ENCODE measurements at places on chromosomes 13 and 19.

DNA sequence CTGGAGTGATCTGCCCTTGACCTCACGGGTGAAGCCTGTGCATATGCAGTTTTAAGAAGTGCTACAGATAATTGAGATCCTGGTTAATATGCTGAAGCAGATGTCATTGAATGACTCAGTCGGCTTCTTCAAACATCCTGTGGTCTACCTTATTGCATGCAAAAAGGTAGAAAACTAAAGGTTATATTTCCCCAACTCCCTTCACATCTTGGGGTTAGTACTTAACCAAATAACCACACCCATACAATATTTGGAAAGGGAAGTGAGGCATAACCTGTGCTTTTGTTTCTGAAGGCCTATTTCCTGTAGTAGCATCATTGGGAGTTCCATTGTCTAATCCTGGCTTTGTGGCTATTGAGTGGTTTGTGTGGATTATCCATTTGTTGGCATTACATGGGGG, 58.3 kb downstream of the RAP2A start:
- no peaks in the 10 kb centered on the region for H3K27me3 ChIP-seq
- peaks cover 16% of the 10 kb centered on the region for H3K4me1 ChIP-seq
- H3K36me3 ChIP-seq: peaks cover 4% of the 10 kb centered on the region
- H3K27ac ChIP-seq: peak overlapping the region; percentile 57

GRCh38 chr19:5864725-5865486, 5.4 kb downstream of the FUT5 start:
- no peaks in the 10 kb centered on the region for H3K36me3 ChIP-seq
- H3K4me3 ChIP-seq: no peak overlapping the region
- no peak overlapping the region for H3K27ac ChIP-seq
- H3K4me1 ChIP-seq: no peaks in the 10 kb centered on the region
- no peaks in the 10 kb centered on the region for H3K27me3 ChIP-seq

DNA sequence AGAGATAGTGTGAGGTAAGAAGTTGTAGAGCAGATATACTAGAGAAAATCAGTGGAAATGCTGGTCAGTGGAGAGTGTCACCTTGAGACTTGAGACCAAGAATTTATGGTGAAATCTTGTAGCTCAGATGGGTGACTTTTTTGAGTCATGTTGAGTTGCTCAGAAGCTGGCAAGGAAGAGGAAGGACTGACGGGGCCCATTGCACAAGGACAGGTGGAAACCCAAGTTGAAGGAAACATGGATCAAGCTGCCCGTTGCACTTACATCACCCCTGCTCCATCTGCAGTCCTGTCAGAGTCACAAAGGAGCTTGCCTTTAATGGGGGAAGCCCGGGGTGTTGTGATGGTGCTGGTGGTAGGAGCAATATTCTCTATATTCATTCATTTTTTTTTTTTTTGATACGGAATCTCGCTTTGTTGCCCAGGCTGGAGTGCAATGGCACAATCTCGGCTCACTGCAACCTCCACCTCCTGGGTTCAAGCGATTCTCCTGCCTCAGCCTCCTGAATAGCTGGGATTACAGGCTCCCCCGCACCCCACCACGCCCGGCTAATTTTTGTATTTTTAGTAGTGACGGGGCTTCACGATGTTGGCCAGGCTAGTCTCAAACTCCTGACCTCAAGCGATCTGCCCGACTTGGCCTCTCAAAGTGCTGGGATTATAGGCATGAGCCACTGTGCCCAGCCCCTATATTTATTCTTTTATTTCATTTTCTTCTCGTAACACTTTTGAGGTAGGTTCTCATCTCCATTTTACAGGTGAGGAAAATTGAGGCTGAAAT, 27.4 kb downstream of the UBAC2 start:
- no peaks in the 10 kb centered on the region for H3K27me3 ChIP-seq
- DNase-seq: no peak
- H3K27ac ChIP-seq: peak overlapping the region; percentile 84

DNA sequence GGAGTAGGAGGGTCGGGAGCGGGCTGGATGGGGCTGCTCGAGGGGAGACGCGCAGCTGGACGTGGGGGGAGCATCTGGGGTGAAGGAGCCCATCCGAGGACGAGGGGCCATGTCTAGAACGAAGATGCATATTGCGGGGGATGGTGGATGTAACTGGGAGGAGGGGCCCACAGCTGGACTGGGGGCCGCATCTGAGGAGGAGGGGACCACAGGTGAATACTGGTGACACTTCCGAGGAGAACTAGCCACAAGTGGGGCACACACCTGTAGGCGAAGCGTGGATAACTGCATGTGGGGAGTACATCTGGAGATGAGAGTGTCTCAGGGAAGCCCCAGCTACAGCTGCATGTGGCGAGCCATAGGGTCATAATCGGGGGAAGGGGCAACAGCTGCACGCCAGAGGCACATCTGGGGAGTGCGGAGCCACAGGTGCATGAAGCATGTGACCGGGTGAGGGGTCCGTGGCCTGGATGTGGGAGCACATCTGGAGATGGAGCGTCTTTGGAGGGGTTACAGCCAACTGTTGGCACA, 402 bp downstream of the ZSWIM9 start:
- peaks cover 49% of the 10 kb centered on the region for H3K4me1 ChIP-seq
- no peaks in the 10 kb centered on the region for H3K27me3 ChIP-seq
- H3K4me3 ChIP-seq: peak overlapping the region; percentile 88
- H3K36me3 ChIP-seq: peaks cover 49% of the 10 kb centered on the region

DNA sequence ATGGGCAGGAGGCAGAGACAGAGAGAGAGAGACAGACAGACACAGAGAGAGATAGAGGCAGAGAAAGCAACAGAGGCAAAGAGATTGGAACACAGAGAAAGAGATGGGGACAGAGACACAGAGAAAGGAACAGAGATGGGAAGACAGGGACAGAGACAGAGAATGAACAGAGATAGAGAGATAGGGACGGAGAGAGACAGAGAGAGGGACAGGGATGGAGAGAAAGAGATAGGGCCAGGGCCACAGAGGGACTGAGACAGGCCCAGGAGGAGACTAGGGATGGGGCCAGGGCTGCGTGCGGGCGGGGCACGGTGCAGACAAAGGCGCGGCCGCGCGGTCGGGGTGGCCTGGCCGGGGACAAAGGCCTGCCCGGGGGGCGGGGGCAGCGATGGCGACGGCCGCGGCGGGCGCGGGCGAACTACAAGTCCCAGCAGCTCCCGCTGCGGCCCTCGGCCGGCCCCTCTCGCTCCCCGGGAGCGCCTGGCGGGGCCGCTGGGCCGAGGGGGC, at the start of gene ZNF358:
Gene ZNF358, plus strand, starts transcription at position 459 of the 507 bp plus-strand sequence. CDS start 3,140 bp downstream, outside the sequence.
- peak within 1 kb of the TSS; percentile 68 for H3K4me3 ChIP-seq
- DNase-seq: peak; percentile 52
- no peaks in the 10 kb centered on the region for H3K36me3 ChIP-seq
- H3K4me1 ChIP-seq: peaks cover 11% of the 10 kb centered on the region
- H3K27me3 ChIP-seq: peaks cover 20% of the 10 kb centered on the region

- H3K4me3 ChIP-seq: no peak overlapping the region
- H3K27ac ChIP-seq: peak overlapping the region; percentile 5
- peaks cover 24% of the 10 kb centered on the region for H3K36me3 ChIP-seq
- no peaks in the 10 kb centered on the region for H3K4me1 ChIP-seq
These were observed 13.1 kb downstream of the MED16 start for GRCh38 chr19:879711-880438.

DNA sequence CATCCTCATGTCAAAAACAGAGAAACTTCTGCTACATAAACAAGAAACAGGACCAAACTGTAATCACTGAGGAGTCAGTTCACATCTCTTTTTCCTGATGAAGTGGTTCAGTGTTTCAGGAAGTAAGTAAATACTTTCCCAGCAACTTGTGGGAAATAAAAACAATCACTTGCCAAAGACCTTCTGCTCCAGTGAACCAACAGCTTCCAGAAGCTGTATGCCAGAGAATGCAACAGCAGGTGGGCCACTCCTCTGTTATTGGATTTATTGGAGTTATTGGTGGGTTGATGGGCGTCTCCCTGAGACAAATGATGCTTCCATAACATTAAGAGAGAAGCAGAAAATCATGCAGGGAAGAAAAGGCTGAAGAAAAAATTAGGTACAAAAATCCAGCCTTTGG, 9.9 kb downstream of the SLC6A16 start:
- no peak overlapping the region for H3K4me3 ChIP-seq
- no peak for DNase-seq
- no peaks in the 10 kb centered on the region for H3K27me3 ChIP-seq
- no peak overlapping the region for H3K27ac ChIP-seq

GRCh38 chr13:81001828-81002385, 661.0 kb upstream of the SPRY2 start:
- no peaks in the 10 kb centered on the region for H3K4me1 ChIP-seq
- H3K27ac ChIP-seq: no peak overlapping the region
- H3K4me3 ChIP-seq: no peak overlapping the region
- H3K27me3 ChIP-seq: no peaks in the 10 kb centered on the region
- no peaks in the 10 kb centered on the region for H3K36me3 ChIP-seq
- DNase-seq: no peak

GRCh38 chr19:17626456-17627015, 61.6 kb downstream of the UNC13A start:
- no peak for DNase-seq
- peaks cover 9% of the 10 kb centered on the region for H3K4me1 ChIP-seq
- H3K4me3 ChIP-seq: no peak overlapping the region

GRCh38 chr13:108026680-108027410, 188.5 kb downstream of the LIG4 start:
- no peaks in the 10 kb centered on the region for H3K36me3 ChIP-seq
- DNase-seq: no peak
- no peaks in the 10 kb centered on the region for H3K27me3 ChIP-seq
- H3K4me1 ChIP-seq: no peaks in the 10 kb centered on the region
- H3K27ac ChIP-seq: no peak overlapping the region

GRCh38 chr13:109999659-110000533, 213.5 kb upstream of the IRS2 start:
- H3K27me3 ChIP-seq: no peaks in the 10 kb centered on the region
- H3K4me3 ChIP-seq: no peak overlapping the region
- DNase-seq: no peak

GRCh38 chr19:17719730-17720400, 585 bp downstream of the MAP1S start:
- H3K4me3 ChIP-seq: peak overlapping the region; percentile 80
- peak overlapping the region; percentile 77 for H3K27ac ChIP-seq
- peaks cover 24% of the 10 kb centered on the region for H3K36me3 ChIP-seq
- H3K4me1 ChIP-seq: peaks cover 40% of the 10 kb centered on the region
- no peaks in the 10 kb centered on the region for H3K27me3 ChIP-seq

DNA sequence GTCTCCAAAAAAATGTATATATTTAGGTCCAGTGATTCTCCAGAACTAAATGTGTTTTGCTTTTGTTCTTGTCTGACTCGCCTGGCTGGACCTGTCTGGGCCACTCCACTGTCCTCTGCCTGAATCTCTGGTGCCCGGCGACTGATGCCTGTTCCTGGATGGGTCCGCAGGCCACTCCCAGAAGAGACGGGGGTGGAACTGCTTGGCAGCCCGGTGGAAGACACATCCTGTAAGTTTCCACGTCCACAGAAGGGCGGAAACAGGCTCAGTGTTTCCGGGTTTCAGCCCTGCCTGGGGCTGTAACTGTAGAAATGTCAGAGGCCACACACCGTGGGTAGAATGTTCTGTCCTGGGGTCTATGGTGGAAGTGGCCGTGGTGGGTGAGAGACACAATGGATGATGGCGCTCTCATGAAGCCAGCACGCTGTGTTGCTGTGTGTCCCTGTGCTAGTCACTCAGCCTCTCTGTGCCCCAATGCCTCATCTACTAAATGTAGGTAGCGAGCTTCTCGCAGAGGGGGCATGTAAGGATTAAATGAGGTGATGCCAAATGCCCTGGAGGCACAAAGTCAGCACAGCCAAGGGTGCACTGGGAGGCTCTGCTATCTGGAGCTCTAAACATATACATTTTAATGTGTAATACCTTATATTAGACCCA, 22.0 kb downstream of the ATCAY start:
- peaks cover 2% of the 10 kb centered on the region for H3K36me3 ChIP-seq
- H3K4me1 ChIP-seq: peaks cover 9% of the 10 kb centered on the region
- H3K27me3 ChIP-seq: no peaks in the 10 kb centered on the region
- no peak overlapping the region for H3K27ac ChIP-seq
- no peak overlapping the region for H3K4me3 ChIP-seq

GRCh38 chr19:51551673-51552432, 19.2 kb upstream of the ZNF175 start:
- H3K27me3 ChIP-seq: peaks cover 23% of the 10 kb centered on the region
- no peak for DNase-seq
- H3K27ac ChIP-seq: peak overlapping the region; percentile 9
- H3K4me1 ChIP-seq: peaks cover 56% of the 10 kb centered on the region

DNA sequence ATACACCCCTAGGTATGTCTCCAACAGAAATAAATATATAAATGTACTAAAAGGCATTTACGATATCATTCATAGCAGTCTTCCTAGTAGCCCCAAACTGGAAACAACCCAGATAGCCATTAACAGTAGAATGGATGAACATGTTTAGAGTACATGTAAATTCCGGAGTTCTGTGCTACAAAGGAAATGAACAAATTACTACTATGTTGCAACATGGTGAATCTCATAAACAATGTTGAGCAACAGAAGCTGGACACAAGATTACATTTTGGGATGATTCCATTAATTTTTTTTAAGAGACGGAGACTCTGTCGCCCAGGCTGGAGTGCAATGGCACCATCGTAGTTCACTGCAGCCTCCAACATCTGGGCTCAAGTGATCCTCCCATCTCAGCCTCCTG, 5.9 kb upstream of the SLC7A10 start:
- peaks cover 12% of the 10 kb centered on the region for H3K36me3 ChIP-seq
- H3K27me3 ChIP-seq: peaks cover 29% of the 10 kb centered on the region
- no peak overlapping the region for H3K27ac ChIP-seq
- H3K4me3 ChIP-seq: no peak overlapping the region
- H3K4me1 ChIP-seq: no peaks in the 10 kb centered on the region
